Epithelial cell of esophagus (primary cell): ENCODE measurements at places on chromosomes 11 and 22.

GRCh38 chr11:110989428-110990133 lies 255.9 kb upstream of the POU2AF2 start:
- peak; percentile 45 for DNase-seq

- no peak for DNase-seq
Observed at GRCh38 chr22:47628477-47629272, 866.2 kb downstream of the TBC1D22A start.

DNA sequence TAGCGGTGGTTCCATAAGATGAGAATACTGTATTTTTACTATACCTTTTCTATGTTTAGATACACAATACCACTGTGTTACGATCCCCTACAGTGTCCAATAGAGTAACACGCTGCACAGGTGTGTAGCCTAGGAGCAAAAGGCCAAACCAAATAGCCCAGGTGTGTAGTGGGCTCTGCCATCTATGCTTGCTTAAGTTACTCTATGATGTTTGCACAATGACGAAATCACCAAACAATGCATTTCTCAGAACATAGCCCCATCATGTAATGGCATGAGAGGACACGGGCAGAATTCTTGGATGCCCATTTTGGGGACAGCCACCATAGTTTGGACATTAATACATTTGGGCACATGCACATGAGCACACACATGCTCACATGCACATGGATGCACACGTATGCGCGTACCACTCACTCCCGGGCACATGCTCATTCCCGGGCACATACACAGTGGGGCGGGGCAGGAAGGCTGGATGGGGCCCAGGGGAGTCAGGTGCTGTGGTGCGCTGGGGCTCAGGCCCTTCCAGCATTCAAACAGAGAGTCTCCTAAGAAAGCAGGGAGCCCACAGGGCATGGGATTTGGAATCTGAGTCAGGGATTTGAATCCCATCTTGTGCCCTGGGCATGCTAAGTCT lies 51.1 kb downstream of the RTN4R start:
- DNase-seq: peak; percentile 63

DNA sequence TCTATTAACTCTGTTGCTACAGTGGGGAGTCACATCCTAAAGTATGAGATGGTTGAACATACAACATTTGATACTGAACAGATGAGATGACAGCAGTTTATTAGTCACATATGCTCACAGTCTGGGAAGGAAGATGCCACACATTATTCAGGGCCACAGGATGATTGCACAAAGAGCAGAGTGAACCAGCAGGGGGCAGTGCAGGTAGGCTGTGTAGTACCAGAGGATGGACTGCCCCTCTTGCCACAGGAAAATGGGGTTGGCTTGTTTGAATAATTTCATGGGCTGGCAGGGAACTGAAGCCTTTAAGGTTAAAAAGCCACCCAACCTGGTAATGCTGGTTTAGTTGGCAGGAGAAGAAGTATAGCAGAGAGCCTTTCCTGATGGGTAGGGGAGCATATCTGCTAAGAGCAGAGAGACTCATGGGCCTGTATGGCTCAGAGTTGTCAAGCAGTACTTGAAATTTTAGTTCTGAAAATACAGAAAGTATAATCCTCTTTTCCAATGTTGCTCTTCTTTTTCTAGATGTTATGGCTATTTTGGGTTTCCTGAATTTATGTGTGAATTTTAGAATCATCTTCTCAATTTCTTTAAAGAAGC lies 180.4 kb upstream of the B3GAT1 start:
- no peak for DNase-seq

GRCh38 chr22:17938484-17938924 lies 85.9 kb downstream of the MICAL3 start:
- DNase-seq: no peak

DNA sequence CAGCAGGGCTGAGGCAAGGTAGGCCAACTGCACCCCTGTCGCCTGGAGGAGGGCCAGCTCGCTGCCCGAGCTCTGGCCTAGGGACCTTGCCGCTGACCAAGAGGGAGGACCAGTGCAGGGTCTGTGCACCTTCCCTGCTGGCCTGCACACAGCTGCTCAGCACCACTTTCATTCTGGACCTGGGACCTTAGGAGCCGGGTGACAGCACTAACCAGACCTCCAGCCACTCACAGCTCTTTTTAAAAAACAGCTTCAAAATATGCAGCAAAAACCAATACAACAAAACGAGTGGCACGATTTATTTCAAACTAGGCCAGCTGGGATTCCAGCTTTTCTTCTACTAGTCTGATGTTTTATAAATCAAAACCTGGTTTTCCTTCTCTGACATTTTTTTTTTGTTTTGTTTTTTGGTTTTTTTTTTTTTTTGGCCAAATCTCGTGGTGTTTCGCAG lies 18.0 kb downstream of the RSPH14 start:
- DNase-seq: no peak
